Stimulated activated CD4-positive, alpha-beta T cell treated with anti-CD3 and anti-CD28 coated beads, Interleukin-4, amount 100 ng/mL, for 1 hour (primary cell): ENCODE measurements at places on chromosomes 1 and 21.

DNA sequence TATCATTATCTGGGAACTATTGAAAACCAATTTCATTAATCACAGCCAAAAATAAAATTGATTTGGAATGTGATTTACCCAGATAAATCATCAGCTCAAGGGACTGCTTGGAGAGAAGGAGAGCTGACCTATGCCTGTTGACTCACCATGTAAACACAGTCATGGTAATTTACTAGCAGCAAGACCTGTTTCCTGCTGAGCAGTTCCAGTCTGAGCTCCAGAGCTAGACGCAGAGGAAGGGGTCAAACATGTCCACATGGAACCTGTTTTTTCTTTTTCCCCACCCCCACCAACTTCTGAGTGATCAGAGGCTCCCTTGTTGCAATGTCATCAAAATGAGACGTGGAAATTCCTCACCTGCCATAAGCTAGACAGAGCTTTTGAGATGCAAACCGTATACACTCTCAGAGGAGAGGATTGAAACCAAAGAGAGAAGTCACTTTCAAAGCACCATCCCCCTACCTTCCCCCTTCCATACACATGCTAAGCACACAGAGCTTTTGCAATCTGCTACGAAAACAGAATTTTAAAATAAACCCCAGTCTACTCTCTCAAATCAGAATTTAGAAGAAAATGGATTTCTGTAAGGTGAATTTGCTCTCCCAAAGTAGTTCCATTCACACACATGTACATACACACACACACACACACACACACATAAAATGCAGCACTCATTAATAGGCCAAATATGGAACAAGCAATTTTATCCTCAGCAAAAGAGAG is 55.9 kb upstream of the PTGFRN start:
- no peak for DNase-seq

DNA sequence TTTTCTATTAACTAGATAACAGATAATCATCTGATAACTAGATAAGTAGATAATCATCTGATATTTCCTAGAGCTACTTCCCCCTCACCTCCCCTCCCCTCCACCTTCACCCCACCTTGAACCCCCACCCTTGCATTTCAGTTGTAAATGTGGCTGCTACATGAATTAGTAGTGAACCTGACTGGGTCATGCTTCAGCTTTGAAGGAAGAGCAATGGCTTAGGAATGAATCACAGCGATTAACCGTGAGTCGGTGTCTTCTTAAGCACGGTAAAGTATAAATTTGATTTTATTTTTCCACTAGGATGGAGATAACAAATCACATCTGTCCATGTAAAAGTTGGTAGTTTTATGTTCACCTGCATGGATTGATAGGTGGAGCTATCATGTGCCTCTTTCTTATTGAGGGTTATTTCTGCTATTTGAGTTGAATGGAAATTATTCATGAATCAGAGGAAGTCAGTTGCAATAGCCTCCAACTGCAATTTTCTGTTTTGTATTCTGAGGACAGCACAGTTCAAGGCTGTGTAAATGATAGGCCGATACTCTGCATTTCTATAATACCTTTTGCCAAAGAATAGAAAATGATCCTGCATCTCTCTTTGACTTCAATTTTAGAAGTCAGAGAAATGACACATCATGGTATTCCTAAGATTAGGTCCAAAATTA is 235.0 kb downstream of the PTGER3 start:
- no peak for DNase-seq

DNA sequence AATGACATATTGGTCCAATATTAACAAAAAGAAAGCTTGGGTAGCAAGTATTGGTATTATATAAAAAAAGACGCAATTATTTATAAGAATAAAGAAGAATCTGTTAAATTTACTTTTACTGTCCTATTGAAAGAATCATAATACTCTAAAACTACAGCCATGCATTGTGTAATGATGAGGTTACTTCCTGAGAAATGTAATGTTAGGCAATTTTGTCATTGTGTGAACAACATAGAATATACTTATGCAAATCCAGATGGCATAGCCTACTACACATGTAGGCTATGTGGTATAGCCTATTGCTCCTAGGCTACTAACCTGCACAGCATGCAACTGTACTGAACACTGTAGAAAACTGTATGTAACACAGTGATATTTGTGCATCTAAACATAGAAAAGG is 121.2 kb upstream of the PTGFR start:
- no peak for DNase-seq

DNA sequence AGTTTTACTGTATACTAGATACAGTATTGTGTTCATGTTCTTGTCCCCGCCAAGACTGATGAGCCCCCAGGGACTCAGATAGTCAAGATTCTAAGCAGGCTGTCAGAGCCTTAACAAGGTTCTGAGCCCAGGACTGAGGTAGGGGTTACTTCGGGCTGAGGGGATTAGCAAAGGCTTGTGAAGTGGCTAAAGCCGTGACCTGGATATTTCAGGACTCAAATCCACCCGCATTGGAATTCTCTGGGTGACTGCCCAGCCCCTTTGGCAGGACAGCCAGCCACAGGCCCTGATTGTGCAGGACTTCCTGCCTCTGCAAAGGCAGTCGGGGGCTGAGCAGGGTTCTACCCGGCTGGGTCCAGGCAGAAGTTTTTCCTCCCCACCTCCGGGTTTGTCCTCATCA is at the start of gene PLA2G5:
Gene PLA2G5, plus strand, starts transcription at position 321 of the 400 bp plus-strand sequence. CDS start 14,637 bp downstream, outside the sequence.
- DNase-seq, result no peak

DNA sequence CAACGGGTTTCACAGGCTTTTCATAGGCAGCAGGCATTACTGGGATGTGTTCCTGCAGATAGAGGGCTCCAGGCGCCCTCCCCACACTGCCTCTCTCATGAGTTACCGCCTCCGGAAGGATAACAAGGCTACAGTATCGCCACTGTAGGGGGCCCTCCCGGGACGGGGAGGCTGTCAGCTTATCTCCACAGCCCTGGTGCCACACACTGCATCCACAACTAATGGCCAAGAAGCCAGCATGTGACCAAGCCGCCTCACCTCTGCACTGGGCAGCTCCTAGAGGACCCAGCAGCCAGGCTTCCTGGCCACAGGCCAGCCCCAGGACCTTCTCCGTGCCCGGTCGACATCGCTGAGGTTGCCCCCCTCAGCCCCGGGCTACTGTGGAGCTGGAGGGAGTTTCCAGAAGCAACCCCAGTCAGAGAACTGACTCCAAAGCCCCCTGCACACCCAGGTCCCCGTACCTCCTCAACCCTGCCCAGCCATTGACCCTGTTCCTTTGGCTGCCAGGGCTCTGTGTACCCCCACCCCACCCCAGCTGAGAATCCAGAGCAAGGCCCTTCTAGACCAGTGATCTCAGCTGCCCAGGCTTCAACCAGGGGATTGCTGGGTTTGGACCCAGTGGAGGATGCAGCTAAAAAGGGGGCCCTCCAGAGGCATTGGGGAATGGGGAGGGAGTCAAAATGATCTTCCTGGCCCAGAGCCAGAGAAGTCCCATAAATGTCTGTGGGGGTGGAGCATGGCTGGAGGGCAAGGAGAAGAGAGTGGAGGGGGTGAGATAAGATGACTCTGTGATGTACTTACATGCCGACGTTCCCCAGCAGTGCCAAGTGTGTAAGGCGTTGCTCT is 45.0 kb downstream of the NEK2 start:
- no peak for DNase-seq

DNA sequence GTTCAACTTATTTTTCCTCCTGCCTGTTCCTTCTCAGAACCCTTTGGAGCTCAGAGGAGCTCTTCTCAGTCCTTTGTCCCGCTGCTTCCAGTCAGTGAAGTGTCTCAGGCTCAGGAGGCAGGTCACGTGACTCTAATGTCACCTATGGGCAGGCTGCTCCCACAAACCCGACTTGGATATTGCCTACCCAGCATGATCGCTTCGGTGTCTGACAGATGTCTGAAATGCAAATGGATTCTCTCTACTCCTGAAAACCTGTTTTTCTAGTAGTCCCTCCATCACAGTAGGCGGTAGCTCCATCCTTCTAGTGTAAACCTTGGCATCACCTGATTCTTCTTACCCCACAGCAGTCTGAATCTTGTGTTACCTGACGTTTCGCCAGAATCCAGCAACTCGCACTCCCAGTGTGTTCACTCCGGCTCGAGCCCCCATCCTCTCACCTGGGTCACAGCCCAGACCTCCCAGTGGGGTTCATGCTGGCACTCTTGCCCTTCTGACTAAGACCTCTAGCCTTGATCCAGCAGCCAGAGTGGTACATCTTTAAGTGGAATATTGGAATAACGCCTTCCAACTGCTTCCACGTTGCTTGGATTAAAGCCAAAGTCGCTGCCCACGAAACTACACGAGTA is 5.4 kb downstream of the PADI6 start:
- DNase-seq, result no peak

DNA sequence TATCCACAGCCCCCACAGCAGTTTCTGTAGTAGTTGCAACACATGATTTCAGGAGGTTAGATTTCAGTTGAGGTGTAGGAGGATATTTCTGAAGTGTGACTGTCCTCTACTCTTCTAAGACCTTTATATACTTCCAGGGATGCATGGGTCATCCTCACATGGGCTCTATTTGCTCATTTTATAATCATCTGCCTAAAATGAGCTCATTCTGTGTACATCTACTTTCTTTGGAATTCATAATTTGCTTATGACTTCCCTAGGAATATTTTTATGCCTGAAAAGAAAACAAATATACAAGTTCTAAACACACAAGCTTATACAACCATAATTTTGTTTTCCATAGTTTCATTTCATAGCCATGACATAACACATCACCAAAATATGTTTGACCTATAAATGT is at the start of gene KRTAP21-2:
Gene KRTAP21-2, minus strand, starts transcription at position 101 of the 400 bp plus-strand sequence. Its CDS starts 57 bp downstream, at position 44.
- DNase-seq, result no peak

DNA sequence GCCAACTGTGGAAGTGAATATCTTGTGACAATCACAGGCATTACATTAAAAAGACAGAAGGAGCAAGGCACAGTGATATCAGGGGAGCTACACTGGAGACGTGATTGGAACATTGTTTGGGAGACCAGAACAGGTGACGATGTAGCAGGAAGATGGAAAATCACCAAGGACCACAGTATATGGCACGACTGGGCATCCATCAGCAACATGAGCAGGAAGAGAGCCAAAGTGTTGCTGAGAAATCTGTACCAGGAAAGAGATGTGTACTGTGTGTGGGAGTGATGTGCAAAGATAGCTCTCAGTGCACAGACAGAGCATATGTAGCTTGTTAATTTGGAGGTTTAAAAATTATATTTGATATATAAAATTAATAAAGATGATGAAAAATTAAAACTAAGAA is 790.6 kb upstream of the ADGRL2 start:
- no peak for DNase-seq

GRCh38 chr1:31843506-31843905 is 27.7 kb upstream of the SPOCD1 start:
- DNase-seq, result no peak

DNA sequence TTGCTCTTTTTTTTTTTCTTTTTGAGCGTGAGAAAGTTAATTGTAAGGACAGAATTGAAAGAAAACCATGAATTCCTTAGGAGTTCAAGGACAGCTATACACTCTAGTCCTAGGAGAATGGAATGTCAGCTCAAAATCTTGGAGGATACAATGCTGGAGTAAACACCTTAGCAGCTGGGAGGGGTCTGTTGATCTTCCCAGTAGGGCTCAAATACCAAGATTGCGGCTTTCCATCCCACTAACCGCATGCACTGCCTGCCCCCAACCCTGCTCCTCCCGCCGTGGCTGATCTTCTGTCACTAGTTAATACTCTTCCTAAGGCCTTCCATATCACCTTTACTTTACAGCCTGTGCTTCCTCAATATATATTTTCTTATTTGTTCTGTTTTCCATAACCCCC is 2.6 kb upstream of the PDC start:
- DNase-seq, result no peak

DNA sequence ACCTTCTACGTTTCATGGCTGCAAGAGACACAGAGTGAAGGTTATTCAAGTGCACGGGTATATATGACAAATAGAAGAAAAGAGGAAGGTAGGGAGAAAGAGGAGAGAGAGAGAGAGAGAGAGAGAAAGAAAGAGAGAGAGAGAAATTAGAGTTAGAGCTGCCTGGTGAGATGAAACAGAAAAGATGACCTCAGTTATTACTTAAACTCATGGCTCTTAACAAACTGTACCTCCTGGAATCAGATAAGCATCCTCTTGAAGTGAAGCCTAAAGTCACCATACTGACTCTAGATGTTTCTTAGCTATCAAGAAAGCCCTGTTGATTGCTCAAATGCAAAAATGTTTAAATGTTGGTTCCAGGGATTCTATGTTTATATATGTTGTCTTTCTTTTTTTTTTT is 597.7 kb upstream of the ZP4 start:
- DNase-seq, result no peak

DNA sequence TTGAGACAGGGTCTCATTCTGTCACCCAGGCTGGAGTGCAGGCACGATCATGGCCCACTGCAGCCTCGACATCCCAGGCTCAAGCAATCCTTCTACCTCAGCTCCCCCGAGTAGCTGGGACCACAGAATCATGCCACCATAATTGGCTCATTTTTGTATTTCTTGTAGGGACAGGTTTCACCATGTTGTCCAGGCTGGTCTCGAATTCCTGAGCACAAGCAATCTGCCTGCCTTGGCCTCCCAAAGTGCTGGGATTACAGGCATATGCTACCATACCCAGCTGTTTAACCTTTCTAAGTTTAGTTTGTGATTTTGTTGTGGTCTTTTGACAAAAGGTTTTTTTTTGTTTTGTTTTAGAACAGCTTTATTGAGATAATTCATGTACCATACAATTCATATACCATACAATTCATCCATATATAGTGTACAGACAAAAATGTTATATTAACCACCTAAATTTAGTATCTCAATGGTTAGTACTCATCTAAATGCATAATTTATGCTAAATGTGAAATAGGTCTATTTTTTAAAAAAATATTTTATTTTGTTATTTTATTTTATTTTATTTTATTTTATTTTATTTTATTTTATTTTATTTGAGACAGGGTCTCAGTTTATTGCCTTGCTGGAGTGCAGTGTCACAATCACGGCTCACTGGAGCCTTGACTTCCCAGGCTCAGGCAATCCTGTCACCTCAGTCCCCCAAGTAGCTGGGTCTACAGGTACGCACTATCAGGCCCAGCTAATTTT is 8.9 kb downstream of the ZMPSTE24 start:
- no peak for DNase-seq

- no peak for DNase-seq
Measured at GRCh38 chr1:233180641-233181364, 114.7 kb downstream of the PCNX2 start.

- no peak for DNase-seq
Measured at GRCh38 chr1:6014130-6014999, 22.1 kb upstream of the NPHP4 start.
